ENCODE measurements at places on chromosomes 5 and 9. TPM values are rescaled to one million over a fixed set of nuclear protein-coding genes. Genes with fewer than 3 reads are reported as not detected.

DNA sequence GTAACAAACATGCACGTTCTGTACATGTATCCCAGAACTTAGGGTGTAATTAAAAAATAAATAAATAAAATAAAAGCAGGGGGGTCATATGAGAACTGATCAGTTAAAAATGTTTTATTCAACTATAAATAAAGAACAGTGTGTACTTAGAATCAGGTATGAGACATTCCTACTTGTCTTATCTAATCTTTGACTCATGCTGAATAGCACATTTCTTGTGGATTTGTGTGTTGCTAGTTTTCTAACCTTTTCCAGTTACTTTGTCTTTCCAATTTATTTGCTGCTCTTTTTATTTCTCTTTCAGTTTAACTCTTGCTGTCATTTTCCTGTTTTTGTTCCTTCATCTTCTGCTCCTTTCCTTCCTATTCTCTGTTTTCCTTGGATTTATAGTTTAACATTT, 1917.1 kb upstream of the CDH6 start:
- no peak for DNase-seq

DNA sequence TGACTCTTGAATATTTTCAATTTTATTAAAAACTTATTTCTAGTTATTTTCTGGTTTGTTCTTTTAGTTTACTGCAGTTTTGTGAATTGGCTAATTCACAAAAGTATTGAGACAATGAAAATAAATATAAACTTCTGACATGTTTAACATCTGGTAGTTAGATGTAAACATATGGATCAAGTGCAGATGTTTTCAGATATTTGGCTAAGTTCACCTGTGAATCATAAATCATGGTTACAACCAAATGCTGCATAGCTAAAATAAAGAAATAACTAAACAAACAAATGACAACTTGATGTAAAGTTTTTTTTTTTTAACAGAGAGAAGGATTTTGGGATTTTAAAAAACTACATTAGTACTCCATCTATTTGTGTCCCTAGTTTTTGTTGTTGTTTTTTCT, 484.6 kb downstream of the SLCO4C1 start:
- DNase-seq: no peak

GRCh38 chr9:19488721-19489120, 79.9 kb downstream of the ACER2 start:
- DNase-seq: no peak

GRCh38 chr9:80049096-80049782, 477.5 kb downstream of the TLE4 start:
- no peak for DNase-seq

- no peak for DNase-seq
These were observed 192.6 kb downstream of the ESM1 start for GRCh38 chr5:54792611-54793404.

PCAT7 gene
- not detected for total RNA-seq

All from omental fat pad (tissue), 4 donors.